Stimulated activated CD8-positive, alpha-beta memory T cell treated with anti-CD3 and anti-CD28 coated beads, Interleukin-4, amount 100 ng/mL, for 1 hour (primary cell): ENCODE measurements at places on chromosomes 6 and 20.

DNA sequence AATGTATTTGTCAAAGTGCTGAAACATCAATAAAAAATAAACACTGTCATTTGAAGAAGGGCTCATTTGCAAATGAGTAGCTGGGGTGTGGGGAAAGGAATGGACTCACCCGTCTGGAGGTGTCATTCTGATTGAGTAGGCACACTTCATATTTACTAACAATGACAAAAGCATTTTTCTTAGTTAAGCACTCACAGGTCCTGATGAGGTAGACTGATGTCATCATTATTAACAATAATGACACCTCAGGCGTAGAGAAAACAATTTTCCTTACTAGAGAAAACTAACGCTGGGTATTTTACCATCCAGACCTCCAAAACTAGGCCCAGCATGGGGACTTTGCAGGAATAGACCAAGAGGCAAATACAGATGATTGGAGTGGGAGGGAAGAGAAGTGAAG is 76.0 kb downstream of the UNC5CL start:
- DNase-seq = no peak

DNA sequence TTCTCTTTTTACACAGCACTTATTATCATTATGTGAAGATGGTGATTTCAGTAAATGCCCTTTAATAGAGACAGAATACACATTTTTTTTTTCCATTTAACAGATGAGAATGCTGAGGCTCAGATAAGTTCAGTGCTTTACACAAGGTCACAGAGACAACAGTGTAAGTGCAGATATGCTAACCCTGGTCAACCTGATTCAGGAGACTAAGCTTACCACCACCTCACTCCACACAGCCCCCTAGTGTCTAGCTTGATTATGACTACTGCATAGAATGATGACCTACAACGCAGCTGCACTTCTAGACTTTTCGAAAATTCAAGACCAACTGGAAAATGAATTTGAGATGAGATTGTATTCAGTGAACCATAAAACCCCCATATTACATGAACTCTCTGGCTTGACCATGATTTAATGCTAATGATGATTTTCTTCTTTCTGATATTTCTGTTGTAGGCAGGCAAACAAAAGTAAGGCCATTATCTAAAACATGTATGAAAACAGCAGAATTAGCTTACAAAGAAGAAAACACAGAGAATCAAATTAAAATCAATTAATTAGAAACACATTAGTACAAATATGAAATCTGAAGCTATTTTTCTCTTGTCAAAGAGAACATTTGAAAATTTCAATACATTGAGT is 212.1 kb upstream of the PHACTR1 start:
- no peak for DNase-seq

DNA sequence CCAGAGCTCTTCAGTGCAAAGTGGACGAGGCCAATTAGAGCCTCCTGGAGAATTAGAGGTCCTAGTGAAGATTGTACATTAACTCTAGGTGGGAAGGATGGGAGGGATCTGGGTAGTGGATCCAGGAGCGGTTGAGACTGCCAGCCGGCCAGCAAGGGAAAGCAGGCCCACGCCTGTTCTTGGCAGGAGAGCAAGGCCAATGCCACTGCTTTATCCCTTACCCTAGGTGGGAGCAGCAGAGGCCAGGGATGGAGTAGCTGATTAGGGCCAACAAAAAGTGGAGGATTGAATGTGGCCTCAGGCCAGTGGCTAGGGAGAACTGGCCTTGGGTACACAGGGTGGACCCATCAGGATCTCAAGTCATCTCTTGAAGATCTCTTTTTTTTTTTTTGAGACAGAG is 3.7 kb downstream of the ITPR3 start:
- no peak for DNase-seq

GRCh38 chr6:75524322-75524972 is 30.8 kb upstream of the FILIP1 start:
- DNase-seq = no peak

GRCh38 chr6:110334423-110335180 is 23.5 kb downstream of the METTL24 start:
- DNase-seq = no peak
